Hematopoietic multipotent progenitor cell treated with erythropoietin and hydrocortisone succinate and interleukin-3 and kit ligand, for 6 days (in vitro differentiated cells): ENCODE measurements at places on chromosomes 2 and 18.

GRCh38 chr2:184141866-184142265 lies 456.5 kb upstream of the ZNF804A start:
- no peak for DNase-seq

GRCh38 chr18:47985866-47986265 lies 55.4 kb upstream of the SMAD2 start:
- DNase-seq, result peak; percentile 42

GRCh38 chr18:78191276-78191675 lies 788.3 kb upstream of the SALL3 start:
- DNase-seq, result no peak

GRCh38 chr2:216082805-216083204 lies 1.1 kb downstream of the TMEM169 start:
- DNase-seq, result peak; percentile 40

DNA sequence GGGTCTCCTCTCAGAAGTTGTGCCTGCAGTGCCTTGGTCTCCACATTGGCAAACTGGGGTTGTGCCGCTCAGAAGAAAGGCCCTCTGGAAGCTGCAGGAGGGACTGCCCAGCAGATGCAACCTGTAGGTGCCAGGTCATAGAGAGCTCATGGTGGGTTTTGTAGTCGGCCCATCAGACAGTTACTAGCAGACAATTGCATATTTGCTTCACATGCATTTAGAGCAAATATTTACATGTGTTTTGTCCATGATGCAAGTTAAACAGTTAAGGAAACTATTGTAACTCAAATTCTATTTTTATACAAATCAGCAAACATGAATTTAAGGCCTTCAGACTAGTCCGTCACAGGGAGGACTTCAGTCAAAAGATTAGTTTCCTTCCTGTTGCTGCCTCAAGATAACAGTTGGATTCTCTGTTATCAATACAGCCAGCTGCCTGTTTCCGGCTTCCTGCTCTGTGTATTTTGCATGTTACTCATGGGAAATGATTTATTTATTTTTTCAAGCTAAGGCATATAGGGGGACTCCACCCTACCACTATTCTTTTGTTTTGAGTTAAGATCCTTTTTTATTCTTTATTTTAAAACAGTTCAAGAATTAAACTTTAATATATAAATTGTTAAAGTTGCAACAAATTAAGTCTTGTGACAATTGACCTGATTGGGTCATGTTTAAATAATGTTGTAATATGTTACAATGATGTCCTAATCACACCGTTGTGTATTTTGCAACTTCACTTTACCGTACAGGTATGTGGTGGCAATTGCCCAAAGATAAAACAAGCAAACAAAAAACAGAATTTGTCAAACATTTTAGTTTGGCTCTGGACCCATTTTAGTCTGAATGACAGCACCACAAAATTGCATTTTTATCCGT lies 133.5 kb downstream of the SPTBN1 start:
- peak; percentile 93 for DNase-seq

DNA sequence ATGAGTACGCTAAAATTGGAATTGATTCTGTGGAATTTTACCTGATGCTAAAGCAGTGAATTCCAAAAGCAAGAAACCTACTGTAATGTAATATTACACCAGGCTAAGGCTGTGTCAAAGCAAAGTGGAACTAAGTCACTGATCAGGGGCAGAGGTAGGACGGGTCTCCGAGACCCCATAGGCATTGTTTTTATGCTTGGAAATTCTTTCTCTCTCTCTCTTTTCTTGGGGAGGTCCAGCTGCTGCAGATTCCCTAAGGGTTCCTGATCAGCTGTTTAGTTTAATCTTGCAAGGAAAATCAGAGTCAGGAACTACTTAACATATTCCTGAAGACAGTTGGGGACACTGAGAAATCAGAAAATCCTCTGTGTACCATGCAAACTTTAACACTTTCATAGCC lies 220.2 kb downstream of the SRBD1 start:
- no peak for DNase-seq

GRCh38 chr2:1747065-1747941 lies 3.0 kb upstream of the PXDN start:
- DNase-seq, result no peak

- DNase-seq, result no peak
These were observed 303.9 kb upstream of the DLGAP1 start for GRCh38 chr18:4758980-4759379.

DNA sequence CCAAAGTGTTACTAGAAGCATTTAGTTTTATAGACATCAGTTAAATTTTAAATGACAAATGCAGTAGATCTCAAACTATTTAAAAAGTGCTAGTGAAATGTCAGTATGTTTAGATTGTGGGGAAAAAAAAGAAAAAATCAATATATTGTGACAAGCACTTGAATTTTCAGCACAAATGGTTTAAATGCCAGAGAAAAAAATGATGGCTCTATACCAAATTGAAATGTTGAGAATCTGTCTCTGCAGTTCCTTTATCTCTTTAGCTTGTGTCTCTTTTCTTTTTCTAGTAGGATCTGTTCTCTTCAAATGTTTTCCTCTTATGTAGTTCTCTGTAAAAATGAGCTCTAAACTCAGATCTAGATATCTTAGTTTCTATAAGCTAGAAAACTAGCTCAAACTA lies 682.6 kb upstream of the GCFC2 start:
- no peak for DNase-seq

GRCh38 chr2:174792309-174793025 lies 28.2 kb upstream of the CHRNA1 start:
- DNase-seq, result no peak

- DNase-seq, result no peak
These were observed 42.9 kb downstream of the XDH start for GRCh38 chr2:31371691-31372090.

GRCh38 chr2:185433824-185434223 lies 304.8 kb upstream of the FSIP2 start:
- DNase-seq, result no peak

DNA sequence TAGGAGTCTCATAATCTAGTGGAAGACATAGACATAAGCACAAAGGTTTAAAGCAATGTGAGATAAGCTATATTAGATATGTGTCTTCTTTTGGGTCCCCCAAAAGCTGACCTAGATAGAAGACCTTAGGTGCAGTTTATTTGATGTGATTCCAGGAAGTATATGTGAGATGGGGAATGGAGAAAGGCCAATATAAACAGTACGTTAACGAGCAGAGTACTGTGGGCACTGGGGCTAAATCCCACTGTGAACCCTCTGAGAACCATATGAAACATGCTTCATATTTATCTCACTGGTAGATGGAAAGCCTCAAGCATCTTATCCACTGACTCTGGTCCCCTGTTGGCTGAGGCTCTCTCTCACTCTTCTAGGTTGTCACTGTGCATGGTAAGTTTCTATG lies 62.6 kb upstream of the ZC3H15 start:
- DNase-seq, result no peak

DNA sequence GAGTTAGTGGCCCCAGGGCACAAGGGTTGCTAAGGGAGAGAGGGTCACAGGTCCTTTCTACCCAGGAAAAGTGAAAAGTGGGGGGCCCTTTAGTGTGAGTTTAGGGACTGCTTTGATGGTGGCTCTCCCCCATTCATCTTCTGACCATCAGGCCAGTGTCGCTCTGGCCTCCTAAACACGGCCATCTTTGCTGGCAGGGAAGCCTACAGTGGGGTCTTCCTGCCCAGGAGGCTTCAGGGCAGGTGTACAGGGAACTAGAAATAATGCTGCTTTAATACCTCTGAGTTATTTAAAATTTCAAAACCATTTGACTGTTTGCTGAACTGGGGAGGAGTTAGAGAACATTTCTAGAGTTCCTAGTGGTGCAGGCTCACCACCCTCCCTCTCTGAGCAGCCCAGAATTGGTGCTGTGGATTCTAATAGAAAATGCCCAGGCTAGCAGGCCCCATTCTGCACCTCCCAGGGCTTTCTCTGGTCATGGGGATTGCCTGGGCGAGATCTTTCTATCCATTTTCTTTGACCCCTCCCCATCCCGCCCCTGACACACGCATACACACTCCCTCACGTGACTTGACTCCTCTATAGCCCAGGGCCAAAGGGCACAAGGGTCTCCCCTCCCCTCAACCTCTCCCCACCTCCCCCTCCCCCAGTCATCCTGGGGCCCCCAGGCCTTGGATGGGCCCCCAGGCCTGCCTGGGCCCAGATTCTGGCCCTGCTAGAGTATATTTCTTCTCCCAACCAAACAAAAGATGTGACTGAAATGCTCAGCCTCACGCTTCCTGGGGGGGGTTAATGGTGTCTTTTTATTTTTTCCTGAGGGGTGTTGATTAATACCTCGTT lies 3.1 kb downstream of the PKDCC start:
- no peak for DNase-seq

DNA sequence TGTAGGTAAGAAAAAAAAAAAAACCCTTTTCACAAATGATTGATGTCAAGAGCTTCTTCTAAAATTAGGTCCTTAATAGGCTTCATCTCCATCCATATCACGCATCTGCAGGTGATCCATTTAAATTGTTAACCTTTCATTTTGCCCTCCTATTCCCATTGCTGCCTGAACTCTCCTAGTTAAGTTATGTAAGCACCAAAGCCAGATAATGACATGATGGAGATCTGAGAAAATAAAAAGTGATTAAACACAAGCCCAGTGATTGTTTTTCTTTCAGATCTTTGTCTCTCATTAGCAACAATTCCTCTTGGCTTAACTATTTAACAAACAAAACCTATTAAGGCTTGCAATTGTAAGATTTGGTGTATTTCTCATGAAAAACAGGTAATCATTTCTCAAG lies 20.0 kb downstream of the LANCL1 start:
- no peak for DNase-seq

- DNase-seq, result no peak
These were observed 49.1 kb downstream of the CCDC195 start for GRCh38 chr2:224666951-224667553.

DNA sequence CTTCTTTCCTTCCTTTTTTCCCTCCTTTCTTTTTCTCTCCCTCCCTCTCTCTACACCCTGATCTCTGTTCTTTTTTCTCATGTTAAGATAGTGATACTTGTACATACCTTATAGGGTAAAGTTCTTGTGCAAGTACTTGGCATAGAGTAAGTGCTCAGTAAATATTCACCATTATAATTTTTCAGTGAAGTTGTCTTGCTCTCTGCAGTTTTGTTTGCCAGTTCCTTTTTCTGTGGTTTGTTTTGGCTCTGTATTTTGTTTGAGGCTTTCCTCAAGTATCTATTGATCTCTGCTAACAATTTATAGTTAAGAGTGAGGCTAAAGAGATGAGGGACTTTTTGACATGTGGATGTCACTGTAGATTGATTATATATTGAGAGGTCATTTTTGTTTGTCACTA lies 48.0 kb downstream of the MTX2 start:
- DNase-seq, result no peak

- no peak for DNase-seq
These were observed 14.6 kb downstream of the CLASP1 start for GRCh38 chr2:121634354-121635307.

GRCh38 chr2:168941297-168941696 lies 40.2 kb downstream of the G6PC2 start:
- peak; percentile 36 for DNase-seq

DNA sequence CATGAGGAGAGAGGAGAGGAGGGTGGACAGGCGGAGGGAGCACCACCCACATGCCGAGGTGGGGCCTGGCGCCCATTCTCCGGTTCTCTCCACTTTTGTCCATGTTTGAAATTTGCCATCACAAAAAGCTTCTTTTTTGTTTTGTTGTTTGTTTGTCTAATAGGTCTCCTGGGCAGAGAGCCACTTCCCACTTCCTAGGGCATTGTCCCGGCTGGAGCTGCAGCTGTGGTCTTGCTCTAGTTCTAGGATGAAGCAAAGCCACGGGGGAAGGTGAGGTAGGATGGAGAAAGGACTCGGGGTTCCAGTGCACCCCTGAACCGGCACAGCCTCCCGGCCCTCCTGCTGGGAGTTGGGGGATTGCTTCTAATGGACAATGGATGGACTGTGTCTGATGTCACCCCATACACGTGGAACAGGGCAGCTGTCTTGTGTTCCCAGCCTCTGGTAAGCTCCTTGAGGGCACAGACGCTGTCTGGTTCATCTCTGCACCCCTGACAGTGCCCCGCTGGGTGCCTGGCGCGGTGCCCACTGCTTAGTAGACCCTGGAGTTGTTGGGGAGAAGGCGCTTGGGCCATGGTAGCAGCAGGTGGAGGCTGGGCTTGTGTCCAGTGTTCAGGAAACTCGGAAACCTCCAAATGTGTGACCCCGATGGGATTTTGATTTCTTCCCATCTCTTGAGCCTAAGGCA lies 278.4 kb downstream of the NDUFA10 start:
- DNase-seq, result no peak

DNA sequence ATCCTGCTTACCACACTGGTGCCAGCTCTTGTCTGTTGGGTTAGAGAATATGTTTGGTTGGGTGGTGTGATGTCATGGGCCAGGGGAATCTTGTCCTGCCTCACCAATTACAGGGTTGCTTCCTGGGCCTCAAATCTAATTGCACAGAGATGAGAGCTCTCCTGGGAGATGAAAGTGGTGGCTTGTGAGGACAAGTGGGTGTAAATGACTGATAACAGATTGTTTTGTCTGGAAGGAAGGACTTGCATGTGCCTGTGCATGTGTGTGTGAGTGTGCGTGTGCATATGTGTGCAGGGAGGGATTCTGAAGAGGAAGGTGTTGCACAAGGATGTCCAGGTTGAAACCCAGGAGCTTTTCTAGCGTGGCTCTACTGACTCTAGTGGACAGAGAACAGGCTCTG lies 271.9 kb downstream of the LOXHD1 start:
- DNase-seq, result no peak

- DNase-seq, result no peak
These were observed 43.5 kb upstream of the MSH2 start for GRCh38 chr2:47359375-47359868.

GRCh38 chr2:28547906-28548600 lies 52.2 kb downstream of the PLB1 start:
- DNase-seq, result no peak

GRCh38 chr18:78757014-78757413 lies 222.6 kb upstream of the SALL3 start:
- no peak for DNase-seq

- DNase-seq, result no peak
These were observed 273.5 kb upstream of the HDAC4 start for GRCh38 chr2:239674101-239674980.

DNA sequence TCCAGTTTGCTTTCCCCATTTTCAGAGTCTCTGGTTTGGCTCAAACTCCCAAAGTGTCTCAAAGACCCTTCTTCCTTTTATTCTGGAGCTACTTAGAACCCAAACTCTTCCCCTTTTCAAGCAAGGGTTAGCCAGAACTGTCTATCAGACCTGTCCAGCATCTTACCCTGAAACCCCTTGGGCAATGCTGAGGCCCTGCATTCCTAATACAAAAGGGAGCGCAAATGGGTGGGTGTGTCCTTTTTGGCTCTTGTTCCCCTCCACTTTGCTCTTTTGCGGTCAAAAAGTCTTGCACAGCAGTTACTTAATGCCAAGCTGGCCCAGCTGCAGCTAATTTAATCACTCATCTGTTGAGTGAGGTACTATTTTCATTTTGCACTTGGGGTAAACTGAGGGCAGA lies 231.2 kb upstream of the FOSL2 start:
- DNase-seq, result no peak

- no peak for DNase-seq
These were observed 28.9 kb downstream of the NYAP2 start for GRCh38 chr2:225428360-225428759.

DNA sequence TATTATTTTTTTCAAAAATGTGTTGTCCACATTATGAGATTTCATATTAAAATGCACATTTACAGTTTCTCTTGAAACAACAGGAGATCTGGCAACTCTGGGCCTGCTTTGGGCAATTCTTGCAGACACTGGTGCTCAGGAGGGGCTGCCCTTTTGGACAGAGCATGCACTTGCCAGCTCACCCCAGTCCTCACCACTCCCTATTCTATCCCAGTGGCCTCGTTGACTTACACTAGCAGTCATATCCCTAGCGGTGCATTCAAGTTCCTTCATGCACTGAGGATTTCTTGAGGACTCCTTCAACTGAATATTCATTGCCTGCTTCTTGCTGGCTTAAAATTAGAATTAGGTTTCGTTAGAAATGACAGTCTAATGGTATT lies 87.9 kb upstream of the FHL2 start:
- no peak for DNase-seq
